ENCODE measurements at places on chromosomes 3 and 15.

DNA sequence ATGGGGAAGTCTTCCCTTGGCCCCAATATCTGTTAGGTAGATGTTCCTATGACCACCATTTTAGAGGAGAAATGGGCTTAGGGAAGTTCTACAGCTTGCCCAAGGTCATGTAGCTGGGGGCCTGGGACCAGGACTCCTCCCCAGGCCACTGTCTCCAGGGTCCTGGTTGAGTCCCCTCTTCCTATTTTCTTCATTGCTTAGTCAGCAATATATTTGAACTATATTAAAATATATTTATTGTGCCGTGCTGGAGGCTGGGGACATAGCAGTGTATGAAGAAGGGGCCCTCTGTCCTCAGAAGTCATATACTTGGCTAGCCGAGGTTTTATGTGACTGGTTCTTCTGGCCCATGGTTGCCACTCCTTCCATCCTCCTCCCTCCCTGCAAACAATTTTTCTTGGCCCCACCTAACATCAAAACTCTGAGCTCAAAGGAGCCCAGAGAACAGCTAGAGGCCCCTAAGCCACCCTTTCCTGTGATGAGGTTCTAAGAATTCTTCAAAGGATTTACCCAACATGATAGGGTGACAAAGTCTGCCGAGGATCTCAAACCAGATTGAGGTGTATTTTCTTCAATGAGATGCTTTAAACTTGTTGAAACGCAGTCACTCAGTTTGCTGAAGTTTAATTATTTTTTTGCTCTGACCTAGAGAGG, 121.2 kb upstream of the RASGRP1 start:
- no peak for DNase-seq

GRCh38 chr3:23889950-23890349, 26.8 kb downstream of the NKIRAS1 start:
- no peak for DNase-seq

GRCh38 chr15:96353930-96354730, 23.6 kb downstream of the NR2F2 start:
- no peak for DNase-seq

GRCh38 chr3:195893516-195893915, 14.8 kb downstream of the TNK2 start:
- DNase-seq, result no peak

DNA sequence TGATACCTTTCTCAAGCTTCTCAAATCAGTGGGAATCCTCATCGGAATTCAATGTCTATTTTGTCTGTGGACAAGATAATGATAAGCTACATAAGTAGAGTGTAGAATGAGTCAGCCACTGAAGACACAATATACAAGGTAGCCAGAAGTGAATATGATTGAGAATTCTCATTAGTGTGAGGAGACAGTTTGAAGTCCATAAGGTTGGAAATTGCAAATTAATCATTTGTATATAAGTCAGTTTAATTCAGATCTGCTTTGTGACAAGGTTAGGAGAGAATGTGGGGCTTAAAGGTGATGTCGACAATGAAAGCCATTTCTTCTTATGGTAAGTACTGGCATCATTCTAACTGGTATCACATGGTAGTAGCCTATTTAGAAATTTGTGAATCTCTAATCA, 4.2 kb downstream of the ARPP21 start:
- no peak for DNase-seq

GRCh38 chr3:111794711-111795110, 64.4 kb upstream of the PHLDB2 start:
- DNase-seq, result no peak

Data from HCT116 (cell line).